Thyroid gland (tissue), 4 donors: ENCODE measurements at places on chromosomes 5 and 9.
A peak's percentile ranks its signal among the peaks of the same experiment; 100 is the strongest.

DNA sequence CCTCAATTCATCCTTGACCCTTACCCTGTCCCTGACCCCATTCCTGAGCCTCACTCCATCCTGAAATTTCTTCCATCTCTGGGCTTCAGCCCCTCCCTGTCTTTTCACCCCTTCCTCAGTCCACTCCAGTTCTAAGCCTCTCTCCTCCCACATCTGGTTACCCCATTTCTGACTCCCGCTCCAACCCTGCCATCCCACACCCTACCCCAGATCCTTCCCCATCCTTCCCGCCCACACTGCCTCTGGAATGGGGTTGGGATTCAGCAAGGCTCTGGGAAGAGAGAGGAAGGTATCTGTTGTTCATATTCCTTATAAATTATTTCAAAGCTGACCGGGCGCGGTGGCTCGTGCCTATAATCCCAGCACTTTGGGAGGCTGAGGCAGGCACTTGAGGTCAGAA is 29.9 kb upstream of the MVB12B start:
- DNase-seq, result no peak

- DNase-seq, result no peak
These were observed 100.7 kb downstream of the YTHDC2 start for GRCh38 chr5:113614191-113614590.

DNA sequence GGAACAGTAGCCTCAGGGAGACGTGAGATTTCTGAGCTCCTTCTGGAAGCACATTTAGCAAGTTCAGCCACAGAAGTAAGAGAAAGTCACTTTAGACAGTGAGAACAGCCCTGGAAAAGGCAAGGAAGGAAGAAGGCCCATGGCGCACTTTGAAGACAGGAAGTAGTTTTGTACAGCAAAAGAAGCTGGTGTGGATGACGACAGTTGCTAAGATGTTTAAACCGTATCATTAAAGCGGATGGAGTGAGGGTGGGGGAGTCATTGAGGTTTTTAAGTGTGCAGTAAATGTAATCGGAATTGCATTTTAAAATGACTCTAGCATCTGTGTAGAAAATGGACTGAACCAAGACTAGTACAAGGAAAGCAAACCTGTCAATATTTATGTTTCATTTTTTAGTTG is 15.3 kb upstream of the TRPM3 start:
- DNase-seq, result no peak

- no peak for DNase-seq
These were observed 743.9 kb downstream of the NR2F1-AS1 start for GRCh38 chr5:92836855-92837755.

DNA sequence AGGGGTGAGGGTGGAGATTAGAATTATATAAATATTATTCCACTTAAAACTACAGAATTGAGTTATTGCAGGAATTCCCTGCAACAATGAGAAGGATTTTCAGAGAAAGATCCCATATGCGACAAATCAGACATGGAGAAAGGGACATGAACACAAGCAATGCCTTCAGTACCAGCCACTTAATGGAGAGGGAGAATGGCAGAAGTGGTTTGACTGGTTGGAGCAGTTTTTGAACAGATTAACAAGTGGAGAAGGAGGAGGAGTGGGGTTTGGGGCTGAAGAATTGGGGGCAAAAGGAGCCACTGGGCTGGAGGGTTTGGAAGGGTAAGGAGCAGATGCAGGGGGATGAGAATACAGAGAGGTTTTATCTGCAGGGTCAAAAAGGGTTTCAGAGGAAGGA is 620.9 kb upstream of the PTPRD start:
- DNase-seq, result no peak

DNA sequence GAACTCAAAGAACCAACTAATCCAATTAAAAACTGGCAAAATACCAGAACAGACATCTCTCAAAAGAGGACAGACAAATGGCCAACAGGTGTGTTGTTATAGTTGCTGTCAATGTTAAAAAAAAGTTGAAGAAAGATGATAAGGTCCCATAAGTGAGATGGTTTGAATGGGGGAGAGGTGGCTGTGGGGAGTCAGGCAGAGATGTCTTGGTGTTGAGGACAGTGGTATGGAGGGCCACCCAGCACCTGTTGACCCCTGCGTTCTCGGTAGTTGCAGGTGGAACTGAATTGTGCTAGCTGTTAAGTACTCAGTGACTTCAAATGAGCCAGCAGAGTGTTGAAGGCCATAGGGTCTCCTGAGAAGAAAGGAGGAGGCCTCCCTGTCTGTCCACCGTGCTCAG is 55.9 kb upstream of the PITX1 start:
- no peak for DNase-seq

DNA sequence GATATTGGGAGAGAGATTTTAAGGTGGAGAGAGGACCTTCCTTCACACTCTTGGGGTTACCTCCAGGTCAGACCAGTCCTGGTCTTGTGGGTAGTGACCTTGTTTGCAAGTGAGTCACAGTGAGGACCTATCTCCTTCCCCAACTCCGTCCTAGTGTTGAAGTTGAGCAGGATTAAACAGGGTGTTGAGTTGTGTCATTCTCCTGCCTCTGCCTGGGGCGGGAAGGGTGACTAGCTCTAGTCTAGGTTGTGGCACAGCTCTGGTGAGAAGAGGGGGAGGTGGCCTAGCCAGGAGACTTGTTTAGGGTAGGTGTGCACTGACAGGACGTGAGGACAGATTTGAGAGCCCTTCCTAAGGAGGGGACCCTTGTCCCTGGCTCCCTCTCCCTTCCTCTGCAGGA is 119.6 kb upstream of the PITX1 start:
- DNase-seq, result no peak

GRCh38 chr9:133730994-133731715 is 7.0 kb downstream of the SARDH start:
- DNase-seq, result no peak

DNA sequence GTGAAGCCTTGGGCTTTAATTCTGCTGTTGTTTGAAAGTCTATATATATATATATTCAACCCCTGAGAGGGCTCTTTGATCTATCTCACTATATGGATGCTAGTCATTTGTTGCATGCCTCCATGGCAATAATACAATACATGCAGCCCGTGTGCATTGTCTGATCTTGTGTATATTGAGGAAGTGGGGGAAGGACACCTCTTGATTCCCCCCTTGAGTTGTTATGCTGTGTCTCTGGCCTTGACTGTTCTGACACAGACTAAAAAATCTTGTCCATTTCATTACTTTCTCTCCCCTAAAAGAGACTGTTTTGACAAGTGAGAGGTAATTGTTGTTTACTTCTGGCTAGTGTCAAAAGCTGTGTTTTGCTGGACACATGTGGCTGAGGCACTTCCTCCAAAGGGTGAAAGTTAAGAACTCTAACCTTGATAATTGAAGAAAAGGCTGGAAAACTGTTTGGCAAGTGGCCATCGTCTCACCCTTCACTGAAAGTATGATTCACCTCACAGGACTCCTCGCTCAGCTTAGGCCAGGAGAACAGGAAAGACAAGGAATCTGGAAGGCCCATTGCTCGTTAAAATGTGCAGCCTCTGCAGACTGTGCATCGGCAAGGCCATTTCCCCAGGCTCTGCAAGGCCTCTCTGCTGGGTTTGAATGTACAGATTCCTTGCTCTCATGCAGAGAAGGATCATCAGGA is 304.0 kb downstream of the PRELID2 start:
- DNase-seq, result peak; percentile 68

- DNase-seq, result no peak
These were observed 154.1 kb upstream of the PAPPA start for GRCh38 chr9:115999498-115999897.

DNA sequence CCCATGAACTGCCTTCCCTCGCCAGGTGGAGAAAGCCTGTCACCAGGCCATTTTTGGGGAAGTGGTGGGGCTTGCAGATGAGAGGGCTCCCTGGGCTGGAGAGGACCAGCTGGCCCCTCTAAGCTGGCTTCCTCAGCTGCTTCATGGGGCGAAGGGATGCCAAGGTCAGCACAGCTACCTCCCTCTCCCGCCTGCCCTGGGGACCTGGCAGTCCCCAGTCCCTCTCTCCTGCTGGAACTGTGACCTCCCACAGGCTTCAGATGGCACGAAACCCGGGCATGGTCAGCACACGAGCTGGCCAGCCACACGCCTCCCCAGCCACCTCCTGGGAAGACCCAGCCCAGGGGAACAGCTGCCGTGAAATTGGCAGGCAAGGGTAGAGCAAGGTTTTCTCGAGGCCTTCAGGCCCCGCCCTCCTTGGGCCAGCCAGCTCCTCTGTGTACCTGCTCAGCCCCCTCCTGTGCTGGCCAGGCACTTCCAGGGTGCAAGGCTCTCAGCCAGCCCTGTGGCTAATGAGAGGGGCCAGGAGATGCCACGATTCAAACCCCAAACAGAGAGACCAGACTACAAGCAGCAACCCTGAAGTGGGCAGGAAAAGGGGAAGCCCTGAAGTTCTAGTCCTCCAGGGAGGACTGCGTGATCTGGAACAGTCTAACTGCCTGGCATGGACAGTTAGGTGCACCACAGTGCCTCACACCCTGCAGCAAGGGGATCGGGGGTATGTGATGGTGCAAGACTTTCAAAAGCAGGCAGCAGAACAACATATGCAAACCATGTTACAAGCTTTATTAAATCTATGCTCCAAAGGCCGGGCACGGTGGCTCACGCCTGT is 12.9 kb downstream of the PLPP7 start:
- DNase-seq, result no peak

- no peak for DNase-seq
These were observed 28.5 kb downstream of the KCNV2 start for GRCh38 chr9:2745560-2746380.

DNA sequence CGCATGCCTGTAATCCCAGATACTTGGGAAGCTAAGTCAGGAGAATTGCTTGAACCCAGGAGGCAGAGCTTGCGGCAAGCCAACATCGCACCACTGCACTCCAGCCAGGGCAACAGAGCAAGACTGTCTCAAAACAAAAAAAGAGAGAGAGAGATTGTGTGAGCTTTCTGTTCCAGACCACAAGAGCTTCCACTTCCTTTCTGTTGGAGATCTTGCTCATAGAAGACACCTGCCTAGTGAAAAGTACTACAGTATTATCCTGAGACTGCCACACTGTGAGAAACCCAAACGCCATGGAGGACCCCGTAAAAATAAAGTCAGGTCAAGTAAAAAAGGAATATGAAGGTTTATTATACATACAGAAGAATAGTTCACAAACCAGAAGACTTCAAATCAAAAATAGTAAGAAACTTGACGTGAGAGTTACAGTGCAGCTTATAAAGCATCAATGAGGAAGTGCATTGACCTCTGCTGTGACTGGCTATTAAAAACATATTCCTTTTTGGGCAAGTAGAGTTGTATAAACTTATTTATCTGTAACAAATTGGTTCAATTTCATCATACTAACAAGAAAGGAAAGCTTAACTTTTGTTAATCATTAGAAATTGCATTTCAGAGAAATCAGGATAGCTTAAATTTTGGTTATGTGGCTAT is 4.3 kb upstream of the EMB start:
- no peak for DNase-seq

DNA sequence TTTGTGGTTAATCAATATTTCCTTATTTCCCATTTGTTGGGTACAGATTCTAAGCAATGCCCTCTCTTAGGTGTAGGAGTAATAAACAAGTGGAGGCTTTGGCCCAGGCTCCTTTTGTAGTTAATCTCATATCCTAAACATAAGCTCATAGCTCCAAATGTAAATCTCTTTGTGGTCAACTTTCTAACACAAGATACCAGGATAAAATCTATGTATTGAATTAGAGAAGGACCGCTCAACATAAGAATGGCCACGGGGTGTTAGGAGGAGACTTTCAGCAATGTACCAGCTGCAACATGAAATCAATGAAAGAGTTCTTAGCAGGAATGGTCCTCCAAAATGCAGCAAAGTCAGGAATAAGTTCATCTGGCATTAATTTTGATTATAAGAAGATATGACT is 334.5 kb upstream of the ITGA1 start:
- no peak for DNase-seq

DNA sequence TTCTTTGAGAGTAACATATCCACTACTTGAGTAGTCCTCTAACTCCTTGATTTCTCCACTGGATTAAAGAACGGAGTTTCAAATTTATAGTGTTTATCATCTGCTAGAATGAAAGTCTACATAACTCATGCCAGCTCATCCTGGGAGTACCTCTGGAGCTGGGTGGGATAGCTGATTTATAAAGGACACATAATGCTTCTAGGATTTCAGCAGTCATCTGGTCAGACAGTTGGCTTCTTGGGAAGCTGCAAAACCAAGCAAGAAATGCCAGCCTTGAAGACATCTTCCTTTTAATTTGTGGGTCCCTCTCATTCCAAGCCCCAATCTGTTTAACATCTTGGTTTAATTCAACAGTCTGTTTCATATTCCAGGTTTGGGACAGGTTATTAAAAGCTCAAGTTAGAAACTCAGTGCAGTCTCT is 3.2 kb downstream of the GALNT10 start:
- no peak for DNase-seq

DNA sequence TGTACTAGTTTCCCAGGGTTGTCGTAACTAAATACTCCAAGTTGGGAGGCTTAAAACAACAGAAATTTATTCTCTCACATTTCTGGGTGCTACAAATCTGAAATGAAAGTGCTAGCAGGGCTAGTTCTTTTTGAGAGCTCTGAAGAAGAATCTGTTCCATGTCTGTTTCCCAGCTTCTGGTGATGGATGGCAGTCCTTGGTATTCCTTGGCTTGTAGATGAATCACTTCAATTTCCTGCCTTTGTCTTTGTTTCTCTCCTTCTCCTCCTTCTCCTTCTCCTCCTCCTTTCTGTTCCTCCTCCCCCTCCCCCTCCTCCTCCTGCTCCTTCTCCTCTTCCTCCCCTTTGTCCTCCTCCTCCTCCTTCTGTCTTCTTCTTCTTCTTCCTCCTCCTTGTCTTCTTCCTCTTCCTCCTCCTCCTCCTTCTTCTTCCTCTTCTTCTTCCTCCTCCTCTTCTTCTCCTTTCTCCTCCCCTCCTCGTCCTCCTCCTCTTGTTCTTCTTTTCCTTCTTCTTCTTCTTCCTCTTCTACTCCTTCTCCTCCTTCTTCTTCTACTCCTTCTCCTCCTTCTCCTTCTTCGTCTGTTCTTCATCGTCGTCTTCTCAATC is 104.7 kb upstream of the ANKRD55 start:
- DNase-seq, result no peak

- no peak for DNase-seq
These were observed 23.8 kb upstream of the BOD1 start for GRCh38 chr5:173640156-173640804.

GRCh38 chr5:53334431-53334941 is 145.9 kb upstream of the FST start:
- no peak for DNase-seq

- no peak for DNase-seq
These were observed 84.0 kb upstream of the NEURL1B start for GRCh38 chr5:172556971-172557461.

DNA sequence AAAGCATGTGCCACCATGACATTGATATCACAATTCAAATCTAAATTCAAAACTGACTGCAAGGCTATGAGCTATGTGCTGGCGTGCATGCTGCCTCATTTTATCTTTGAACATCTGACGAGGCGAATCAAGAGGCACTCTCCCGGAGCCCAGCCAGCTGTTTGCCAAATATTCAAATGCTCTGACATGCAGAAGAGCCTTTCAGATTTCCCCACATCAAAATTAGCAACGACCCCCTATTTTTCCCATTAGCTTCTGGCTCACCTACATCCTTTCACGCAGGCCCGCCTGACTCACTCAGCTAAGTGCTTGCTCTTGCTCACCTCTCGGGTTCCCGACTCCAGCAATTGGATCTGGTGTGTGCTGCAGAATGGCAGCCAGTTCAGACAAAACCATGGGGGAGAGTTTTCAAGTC is 159.0 kb downstream of the NR2F1-AS1 start:
- DNase-seq, result no peak
